ENCODE measurements at places on chromosomes 4 and X.

- DNase-seq: no peak
These were observed 744.7 kb upstream of the ADGRL3 start for GRCh38 chr4:60455380-60455779.

DNA sequence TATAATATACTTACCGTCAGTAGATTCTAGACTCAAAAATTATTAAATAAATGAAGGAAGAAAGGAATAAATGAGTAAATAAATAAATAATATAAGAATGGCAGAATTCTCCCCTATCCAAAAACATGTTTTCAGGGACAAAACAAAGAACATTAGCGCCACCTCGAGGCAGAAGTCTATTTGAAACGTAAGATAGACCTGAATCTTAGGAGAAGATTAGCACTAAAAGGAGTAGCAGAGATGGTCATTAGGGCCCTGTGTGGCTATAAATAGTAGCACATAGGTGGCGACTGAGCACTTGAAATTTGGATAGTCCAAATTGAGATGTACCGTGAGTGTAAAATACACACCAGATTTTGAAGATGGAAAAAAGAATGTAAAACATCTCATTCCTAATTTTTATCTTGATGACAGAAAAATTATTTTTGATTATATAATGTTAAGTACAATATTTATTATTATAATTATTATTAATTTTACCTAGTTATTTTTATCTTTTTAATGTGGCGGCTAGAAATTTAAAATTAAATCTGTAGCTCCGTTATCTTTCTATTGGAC, 24.3 kb upstream of the SRD5A3 start:
- DNase-seq: no peak

- DNase-seq: peak; percentile 73
These were observed 9.1 kb downstream of the LAMTOR3 start for GRCh38 chr4:99885063-99885664.

DNA sequence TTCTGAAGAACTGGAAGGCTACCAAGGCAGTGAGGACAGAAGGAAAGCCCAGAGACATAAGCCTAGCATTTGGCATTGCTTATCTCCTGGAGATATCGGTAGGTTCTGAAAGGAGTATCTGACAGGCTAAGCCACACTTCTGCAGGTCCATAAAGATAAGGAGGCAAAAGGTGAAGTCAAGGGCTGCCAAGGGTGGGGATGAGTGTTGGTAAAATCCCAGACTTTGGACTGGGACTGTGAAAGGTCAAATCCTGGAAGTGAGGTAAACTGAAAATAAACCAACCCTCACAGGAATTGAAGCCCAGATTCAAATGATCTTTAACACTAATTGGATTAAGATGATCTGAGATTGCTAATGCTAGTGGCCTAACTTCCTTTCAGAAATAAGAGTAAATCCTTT, 27.4 kb downstream of the GK start:
- no peak for DNase-seq

- no peak for DNase-seq
These were observed 14.7 kb upstream of the VSIG1 start for GRCh38 chrX:108029928-108030711.

DNA sequence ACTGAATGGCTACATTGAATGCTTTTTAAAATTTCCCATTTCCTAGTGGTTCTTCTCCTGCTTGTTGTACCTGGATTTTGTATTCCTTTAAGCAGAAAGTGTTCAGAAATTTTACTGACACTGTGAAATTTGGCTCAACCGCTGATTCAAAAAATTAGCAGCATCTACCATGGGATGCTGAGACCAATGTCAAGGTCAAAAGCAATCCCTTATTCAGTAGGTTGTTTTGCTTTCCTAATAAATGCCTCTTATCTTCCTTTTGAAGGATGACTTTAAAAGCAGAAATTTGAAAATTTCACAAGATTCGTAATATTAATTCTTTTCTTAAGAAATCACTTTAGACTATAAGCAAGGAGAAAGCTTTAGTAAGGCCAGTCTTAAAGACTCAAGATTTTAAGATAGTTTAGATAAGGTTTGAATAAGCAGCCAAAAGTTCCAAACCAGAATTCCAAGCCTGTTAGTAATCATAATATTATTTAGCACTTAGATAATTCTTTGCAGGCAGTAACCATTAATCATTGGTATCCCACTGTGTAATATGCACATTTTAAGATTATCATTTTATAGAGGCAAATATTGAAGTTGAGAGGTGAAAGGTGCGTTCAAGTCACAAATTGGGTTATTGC, 508.8 kb downstream of the ANKRD50 start:
- no peak for DNase-seq

- no peak for DNase-seq
These were observed 177.8 kb upstream of the IGFBP7 start for GRCh38 chr4:57287687-57288604.

GRCh38 chrX:17007134-17007768, 60.8 kb downstream of the REPS2 start:
- no peak for DNase-seq

DNA sequence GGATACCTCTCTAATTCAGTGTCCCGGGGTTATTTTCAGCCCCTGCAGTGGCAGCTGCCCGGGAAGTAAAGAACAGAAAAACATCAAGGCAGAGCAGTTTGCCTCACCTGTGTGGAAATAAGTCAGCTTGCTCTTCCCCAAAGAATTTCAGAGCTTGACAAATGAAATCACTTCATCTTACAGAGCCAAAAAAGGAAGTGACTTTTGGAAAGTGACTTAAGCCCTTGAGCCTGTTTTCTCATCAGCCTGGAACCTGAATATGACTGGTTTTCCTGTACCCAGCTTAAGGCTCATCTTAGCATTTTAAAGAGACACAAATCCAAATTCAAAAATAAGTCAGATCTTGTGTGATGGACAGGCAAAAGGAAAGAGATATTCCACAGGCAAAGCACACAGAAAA, 211.6 kb downstream of the RCHY1 start:
- no peak for DNase-seq

DNA sequence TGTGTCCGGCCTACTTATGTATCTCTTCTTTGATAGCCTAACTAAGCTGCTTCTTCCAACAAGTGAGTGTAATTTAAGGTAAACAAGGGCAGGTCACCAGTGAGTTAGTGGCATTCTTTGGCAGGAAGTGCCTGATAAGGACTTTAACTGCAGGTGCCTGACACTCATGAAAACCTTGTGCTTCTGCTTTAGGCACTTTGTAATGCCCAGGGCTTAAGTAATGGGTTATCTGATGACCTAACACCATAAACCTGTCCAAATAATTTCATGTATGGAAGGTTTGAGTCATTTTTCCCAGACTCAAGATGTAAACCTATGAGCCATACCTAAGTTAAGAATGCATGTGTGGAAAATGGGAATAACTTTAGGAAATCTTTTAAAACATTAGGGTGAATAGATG, 43.0 kb downstream of the BCOR start:
- no peak for DNase-seq

GRCh38 chr4:113170805-113171468, 121.5 kb downstream of the ANK2 start:
- DNase-seq: no peak

- DNase-seq: no peak
These were observed 1889.4 kb downstream of the C4orf33 start for GRCh38 chr4:130985371-130985770.

DNA sequence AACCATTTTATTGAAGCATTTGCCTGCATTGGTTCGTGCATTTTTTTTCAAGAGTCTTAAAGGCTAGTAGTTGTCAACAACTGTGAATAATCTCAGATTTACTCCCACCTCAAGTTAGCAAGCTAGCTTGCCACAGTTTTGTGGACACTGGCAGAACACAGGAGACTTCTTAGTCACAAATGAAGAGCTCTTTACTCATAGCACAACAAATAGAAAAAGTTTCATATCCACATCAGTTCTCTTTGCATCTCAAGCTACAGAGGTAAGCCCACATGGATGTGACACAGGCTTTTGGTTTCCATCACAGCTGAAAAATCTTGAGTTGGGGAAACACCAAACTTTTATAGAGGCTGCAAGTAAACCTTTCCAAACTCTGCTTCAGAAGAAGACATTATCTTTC, 2315.7 kb upstream of the TENM3 start:
- no peak for DNase-seq

GRCh38 chr4:133969202-133969848, 232.3 kb downstream of the PABPC4L start:
- no peak for DNase-seq

GRCh38 chr4:16443504-16444088, 217.3 kb upstream of the TAPT1 start:
- no peak for DNase-seq

DNA sequence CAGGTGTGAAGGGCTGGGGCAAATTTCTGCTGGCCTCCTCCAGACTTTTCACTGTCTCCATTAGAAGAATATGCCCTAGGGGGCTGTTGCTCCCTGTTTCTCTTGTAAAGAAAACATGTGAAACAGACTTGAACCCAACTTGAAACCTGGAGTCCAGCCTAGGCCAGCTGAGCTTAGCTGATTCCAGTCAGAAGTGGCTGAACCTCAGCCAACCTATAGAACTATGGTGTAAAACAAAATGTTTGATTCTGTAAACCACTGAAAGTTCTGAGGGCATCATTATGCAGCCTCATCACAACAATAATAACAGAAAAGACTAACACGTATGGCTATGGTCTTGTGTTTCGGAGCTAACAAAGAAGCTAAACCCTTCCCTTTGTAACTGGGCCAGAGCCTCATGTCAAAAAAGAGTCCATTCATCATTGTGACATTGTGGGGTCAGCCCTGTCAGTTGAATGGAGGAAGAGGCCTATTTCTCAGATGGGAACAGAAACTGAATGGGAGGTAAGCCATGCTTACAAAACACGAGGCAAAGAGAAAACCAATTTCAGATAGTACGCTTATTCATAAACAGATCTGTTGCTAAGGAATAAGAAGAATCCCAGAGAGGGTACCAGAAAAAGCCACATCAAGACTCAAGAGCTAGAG, 34.1 kb downstream of the SETD7 start:
- no peak for DNase-seq

DNA sequence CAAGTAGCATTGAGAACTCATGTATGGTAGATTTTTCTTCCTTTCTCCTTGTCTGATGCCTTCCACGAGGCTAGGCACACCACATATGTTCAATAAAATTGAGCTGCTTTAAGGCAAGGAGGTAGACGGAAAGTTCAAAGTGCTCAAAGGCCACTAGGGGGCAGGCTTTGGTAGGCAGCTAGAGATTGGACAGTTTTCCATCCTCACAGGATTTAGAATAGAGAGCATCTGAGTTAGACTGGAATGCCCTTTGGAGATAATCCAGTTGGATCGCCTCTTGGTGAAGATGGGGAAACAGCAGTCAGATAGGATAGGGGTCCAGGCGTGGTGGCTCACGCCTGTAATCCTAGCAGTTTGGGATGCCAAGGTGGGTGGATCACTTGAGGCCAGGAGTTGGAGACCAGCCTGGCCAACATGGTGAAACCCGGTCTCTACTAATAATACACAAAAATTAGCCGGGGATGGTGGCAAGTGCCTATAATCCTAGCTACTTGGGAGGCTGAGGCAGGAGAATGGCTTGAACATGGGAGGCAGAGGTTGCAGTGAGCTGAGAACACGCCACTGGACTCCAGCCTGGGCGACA, 30.4 kb downstream of the ELF4 start:
- peak; percentile 28 for DNase-seq

DNA sequence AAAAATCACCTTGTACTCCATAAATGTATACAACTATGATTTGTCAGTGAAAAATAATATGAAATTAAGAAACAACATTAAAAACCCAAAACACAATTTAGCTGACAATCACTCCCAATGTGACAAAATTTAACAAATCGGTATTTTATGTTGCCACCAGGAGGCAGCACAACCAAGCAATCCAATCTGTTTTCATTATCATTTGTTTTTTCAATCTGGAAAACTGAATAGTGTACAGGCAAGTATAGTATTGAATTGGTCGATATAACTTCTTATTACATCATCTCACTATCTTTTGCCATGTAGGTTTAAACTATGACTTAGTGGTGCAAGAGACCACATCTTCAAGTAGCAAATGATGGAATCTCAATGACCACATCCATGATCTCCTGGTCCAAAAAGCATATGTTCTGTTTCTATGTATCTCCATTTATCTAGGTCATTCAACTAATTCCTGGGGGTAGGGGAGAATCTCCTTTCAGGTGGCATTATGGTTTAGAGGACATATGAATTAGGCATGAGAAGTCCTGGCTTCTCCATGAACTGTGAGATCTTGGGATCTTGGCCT, 112.9 kb upstream of the AGA start:
- no peak for DNase-seq

GRCh38 chr4:89298155-89298554, 9.4 kb downstream of the GPRIN3 start:
- DNase-seq: peak; percentile 84

DNA sequence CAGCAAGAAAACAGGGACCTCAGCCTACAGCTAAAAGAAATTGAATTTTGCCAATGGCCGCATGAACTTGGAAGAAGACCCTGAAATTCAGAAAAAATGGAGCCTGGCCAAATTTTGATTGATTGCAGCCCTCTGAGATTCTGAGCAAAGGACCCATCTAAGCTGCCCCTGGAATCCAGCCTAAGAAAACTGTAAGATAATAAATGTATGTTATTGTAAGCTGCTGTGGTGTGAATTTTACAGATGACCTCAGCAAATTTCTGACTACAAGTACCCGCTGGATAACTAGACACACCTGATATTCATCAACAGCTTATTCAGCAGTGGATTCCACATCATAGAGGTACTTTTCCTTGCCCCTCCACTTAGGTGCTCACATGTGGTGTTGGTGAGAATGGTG, 119.5 kb upstream of the EPHA5 start:
- DNase-seq: no peak

DNA sequence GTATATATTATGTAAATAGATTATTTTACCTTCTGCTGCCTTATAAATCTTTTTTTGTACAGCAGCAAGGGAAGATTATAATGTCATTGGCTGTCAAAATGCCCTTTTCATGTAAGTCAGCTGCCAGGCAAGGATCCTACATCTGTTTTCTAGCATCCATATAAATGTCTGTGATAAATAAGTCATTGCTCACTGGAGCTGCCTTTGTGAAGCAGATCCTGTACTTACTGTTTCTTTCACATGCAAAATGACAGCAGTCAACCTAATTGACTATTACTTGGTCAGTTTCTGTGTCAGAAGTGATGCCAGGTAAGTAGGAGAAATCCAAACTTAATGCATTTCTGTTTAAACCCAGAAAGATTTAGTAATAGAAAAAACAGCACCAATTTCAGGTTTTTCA, 620.7 kb downstream of the RPA4 start:
- no peak for DNase-seq
